Substantia nigra (tissue), 51 donors: ENCODE measurements at places on chromosomes 2 and 18.

- DNase-seq, result no peak
Measured at GRCh38 chr2:120182019-120182560, 41.1 kb downstream of the TMEM185B start.

DNA sequence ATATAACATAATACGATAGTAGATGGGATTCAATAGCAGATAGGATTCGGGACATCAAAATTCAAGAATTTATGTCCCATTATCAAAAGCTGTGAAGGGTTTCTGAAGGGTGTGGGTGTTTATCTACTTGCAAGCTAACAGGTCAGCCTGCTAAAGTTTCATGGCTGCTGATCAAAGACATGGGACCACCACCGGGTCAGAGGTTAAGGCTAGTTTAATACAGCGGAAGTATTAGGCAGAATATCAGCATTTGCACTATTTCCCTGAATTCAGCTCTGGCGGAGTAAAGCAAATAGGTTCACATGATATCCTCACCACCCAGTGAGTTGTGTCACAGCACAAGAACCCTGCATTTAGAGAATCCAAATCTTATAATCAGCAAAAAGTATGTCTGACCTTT is 82.5 kb downstream of the DSEL start:
- DNase-seq, result no peak

- DNase-seq, result no peak
Measured at GRCh38 chr2:30213326-30213725, 18.0 kb upstream of the LBH start.

DNA sequence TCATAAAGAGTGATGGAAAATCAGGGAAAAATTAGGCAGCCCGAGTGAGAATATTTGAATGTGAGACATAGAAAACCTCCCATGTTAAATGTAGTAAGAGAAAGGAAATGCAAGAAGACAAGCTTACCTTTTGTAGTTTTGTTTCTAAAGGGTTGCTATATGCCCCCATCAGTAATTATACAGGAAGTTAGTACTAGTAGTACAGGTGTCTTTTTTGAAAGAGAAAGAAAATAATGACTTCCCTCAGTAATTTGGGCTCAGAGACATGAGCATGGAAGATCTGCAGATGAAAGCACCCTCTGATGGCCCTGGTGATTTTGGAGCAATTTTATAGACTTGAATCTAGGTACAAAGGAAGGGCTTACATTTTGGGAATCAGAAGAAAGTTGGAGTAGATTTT is 80.8 kb downstream of the RHBDD1 start:
- no peak for DNase-seq

GRCh38 chr18:51603111-51603510 is 405.6 kb upstream of the MEX3C start:
- DNase-seq, result no peak

DNA sequence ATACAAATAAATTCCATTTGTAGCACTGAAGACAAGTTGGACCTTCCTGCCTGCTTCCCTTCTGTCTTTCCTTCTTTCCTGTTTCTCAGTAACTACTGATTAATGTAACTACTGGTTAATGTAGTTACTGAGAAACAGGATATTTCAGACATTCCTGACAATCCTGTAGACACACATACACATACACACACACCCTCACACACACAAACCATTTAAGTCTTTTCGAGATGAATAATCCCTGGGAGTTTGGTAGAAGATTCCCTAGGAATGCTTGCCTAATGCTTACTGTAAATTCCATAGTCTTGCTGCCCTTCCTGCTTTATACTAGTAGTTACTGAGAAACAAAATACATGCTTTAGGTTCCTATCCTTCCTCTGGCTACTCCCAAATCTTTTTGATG is 83.9 kb downstream of the PIK3C3 start:
- no peak for DNase-seq

DNA sequence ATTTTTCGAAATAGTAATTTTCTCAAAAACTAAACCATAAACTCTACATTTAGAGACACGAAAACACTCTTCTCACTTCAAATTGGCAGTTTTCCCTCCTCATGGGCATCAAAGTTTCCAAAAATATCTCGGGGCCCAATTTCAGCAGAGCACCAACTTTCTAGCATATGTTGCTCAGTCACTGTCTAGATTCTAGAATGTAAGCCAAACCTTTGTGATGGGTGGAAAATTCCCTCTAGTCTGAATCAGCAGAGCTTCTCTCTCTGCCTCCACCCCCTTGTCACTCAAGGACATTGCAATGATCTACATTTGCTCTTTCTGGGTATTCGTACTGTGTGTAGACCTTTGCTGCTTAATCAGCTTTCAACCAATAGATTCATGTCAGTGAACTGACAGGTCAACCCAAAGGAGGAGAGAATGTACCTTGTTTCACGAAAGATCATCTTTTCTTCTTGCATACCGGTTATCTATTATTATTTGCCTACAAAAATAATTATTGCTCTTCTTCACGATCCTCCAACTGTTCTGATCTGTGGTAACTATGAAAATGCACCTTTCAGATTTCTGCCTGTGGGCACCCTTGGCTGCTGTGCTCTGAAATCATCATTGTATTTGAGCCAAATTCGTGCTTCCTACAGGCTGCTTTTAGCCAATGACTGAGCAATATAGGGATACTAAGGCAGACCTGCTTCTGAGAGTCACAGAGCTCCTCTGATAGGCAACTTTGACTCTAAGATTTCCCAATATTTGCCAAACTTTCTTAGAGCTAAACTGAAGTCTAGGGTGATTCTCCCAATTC is 38.7 kb upstream of the GLS start:
- DNase-seq, result no peak

DNA sequence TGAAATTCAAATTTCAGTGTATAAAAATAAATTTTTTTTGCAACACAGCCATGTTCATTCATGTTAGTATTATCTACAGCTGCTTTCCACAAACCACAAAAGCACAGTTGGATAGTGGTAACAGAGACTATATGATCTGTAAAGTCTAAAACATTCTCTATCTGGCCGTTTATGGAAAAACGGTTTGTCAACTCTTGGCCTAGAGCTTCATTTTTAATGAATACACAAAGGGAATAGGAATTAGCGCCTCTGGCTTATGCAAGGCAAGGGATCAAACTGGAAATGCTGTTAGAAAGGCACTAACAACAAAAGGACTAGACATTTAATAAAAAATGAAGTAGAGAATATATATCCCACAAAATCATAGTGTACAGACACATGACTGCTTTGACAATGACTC is 211.9 kb downstream of the EXOC6B start:
- DNase-seq, result no peak

- no peak for DNase-seq
Measured at GRCh38 chr18:641224-641623, 16.2 kb upstream of the TYMS start.

GRCh38 chr2:191360918-191361317 is 115.7 kb downstream of the MYO1B start:
- DNase-seq, result no peak

DNA sequence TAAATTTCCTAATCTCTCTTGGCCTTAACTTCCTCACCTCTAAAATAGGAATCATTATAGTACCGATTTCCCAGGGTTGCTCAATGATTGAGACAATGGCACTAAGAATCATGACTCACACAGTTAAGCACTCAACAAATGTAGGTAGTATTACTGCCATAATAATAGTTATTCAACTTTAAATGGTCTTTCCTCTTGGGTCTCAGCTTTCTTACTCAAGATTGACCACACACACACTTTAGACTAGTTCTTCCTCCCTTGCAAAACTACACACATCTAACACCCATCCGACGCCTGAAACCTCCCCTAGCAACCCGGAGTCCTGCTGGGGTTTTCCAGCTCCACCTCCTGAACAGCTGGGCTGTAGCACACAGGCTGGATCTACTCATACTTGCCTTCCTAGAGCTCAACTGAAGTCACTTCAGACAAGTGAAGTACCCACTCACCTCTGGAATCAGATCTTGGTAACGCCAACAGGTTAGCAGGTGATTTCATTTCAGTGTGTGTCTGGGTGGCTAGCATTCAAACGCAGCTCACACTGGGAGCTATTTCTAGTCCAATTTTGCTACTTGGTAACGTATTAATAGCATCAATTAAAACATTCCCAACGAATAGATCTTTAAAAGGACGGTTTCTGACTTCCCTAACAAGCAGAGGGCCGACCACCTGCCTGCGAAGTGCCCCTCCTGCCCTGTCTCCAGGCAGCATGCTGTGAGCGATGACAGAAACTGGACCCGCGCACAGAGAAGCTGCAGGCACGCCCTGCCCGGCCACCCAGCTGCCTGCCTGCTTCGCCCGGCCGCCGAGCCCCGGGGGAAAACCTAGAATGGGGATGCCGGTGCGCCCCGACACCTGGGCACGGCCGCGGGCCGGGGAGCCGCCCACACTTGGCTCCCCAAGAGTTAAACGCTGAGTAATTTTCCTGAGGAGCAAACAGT is 1.1 kb downstream of the UXS1 start:
- DNase-seq, result no peak

DNA sequence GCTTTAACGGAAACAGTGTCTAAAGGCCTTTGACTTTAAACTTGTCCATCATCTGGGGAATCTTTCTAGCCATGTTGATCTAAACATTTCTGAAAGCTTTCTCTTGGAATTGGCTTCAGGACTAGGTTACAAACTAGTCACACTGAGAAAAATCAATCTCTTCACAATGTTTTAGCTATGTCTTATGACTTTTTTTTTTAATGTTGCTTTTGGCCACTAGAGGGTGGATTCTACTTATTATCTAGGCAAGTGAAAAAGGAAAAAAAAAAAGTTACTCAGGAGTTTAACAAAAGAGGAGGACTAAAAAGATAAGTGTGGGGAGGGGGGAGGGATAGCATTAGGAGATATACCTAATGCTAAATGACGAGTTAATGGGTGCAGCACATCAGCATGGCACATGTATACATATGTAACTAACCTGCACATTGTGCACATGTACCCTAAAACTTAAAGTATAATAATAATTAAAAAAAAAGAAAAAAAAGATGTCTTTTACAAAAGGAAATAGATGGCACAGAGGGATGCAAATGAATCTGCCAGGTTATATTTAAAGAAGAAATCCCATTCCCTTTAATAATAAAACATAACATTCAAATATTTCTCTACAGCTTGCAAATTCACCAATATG is 160.4 kb upstream of the PID1 start:
- DNase-seq, result no peak

GRCh38 chr2:240822280-240822847 is 2.3 kb upstream of the KIF1A start:
- DNase-seq, result no peak

- no peak for DNase-seq
Measured at GRCh38 chr2:46325182-46325928, 28.1 kb downstream of the EPAS1 start.
